ENCODE measurements at places on chromosomes 6 and 20. TPM values are rescaled to one million over a fixed set of nuclear protein-coding genes. Genes with fewer than 3 reads are reported as not detected.

The RBM38 gene
- total RNA-seq, result 57.7 TPM

The MYMX gene
- 4.7 TPM for total RNA-seq

The BPI gene
- total RNA-seq, result not detected

The STXBP5 gene
- 12.0 TPM for total RNA-seq

The GRM4 gene
- 18.7 TPM for total RNA-seq

The ZNF184 gene
- total RNA-seq, result 11.7 TPM

The CALHM5 gene
- total RNA-seq, result 0.17 TPM

The OR2B2 gene
- total RNA-seq, result not detected

The RNF144B gene
- 9.8 TPM for total RNA-seq

All from H1 (cell line).